ENCODE measurements at places on chromosomes 4 and X.

DNA sequence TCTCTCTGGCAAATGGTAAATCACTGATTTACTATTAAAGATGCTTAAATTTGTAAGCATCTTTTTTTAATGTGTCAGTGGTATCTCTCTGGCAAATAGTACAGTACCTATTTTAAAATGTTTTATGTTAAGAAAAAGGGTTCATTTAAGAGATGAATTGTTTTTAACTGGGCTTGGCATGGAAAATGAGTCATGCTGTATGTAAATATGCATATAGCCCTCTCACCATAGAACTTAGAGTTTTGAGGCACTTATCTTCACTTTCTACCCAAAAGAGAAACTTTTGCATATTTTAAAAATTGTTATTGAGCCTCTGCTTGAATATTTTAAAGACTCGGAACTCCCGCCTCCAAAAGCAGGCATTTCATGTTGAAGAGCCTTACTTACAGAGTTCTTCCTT is 37.9 kb downstream of the KLHL34 start:
- no peak for DNase-seq

DNA sequence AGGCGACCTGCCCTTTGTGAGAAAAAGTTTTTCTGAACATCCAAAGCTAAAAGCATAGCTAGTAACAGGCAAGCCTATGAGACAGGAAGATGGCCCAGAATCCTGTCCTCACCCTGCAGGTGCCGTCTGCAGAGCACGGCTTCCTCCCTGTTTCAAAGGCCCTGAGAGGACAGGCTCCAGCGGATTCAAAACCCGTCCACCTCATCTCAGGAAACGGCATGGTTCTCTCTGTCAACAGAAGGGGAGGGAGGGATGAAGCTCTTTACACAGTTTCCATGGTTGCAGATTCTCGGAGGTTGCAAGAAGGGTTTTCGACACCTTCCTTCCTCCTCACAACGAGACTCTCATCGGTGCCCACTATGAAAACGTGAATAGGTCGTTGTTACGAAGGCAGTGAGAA is 8.3 kb downstream of the PPP2R3B start:
- DNase-seq = no peak

- no peak for DNase-seq
Observed at GRCh38 chr4:15799701-15800100, 21.6 kb downstream of the CD38 start.

DNA sequence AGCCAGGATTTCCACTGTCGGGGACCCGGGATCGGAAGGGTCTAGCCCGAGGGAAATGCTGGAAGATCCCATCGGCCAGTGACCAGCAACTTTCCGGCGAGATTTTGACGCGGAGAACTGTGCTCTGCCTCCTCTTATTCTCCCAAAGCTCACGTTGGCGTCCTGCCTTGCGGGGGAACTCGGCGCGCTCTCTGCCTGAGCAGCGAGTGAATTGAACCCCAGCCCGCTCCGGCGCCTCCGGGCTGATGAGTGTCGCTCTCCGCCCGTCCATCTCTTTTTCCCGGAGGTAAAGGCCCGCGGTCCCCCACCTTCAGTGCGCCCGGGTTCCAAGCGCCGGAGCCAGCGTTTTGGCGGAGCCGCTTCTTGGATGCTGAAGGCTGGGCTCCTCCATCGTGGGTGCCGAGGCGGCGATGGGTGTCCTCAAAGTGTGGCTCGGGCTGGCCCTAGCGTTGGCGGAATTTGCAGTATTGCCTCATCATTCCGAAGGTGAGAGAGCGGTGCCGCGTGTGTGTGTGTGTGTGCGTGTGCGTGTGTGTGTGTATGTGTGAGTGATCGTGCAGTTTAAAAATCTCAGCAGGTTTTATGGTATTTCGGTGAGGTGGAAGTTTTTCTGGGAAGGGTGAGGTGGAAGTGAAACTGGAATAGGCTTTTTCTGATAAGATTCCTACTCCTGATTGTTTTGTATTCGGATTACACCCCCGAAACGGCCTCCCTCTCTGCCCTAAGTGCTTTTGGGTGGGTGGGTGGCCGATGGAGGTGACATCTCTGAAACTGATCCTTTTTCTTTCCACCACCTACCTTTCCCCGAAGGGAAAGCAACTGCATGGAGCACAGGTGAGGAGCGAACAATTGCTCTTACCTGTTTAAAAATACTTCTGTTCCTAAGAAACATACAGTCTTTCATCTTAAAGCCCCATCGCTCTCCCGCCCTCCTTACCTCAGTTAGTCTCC is 752 bp downstream of the FRAS1 start:
- no peak for DNase-seq

DNA sequence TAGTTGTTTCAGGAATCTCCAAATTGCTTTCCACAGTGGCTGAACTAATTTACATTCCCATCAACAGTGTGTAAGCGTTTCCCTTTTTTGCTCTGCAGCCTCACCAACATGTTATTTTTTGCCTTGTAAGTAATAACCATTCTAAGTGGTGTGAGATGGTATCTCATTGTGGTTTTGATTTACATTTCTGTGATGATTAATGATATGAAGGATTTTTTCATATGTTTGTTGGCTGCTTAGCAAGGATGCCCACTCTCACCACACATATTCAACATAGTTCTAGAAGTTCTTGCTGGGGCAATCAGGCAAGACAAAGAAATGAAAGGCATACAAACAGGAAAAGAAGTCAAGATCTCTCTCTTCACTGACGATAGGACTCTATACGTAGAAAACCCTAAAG is 472.4 kb downstream of the ZNF674 start:
- no peak for DNase-seq
